ENCODE measurements at places on chromosomes 6 and 20.

DNA sequence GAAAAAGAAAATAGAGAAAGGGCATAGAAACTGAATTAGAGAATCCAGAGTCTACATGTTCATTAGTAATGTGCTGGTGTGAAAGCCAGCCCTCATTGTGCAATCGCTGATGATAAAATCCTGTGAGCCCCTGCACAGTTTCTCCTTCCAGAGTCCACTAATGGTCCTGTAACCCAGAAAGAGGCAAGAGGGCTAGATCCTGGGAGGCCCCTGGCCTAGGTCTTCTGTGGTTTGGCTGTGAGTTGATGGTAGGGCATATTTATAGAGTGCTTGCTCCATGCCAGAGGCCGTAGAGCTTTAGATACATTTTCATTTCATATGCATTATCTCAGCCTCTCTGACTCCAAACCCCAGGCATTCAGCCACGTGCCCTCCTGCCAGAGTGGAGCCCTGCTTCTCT is 94.9 kb upstream of the MTHFD1L start:
- no peak for DNase-seq

GRCh38 chr6:115442323-115442722 is 618.4 kb downstream of the FRK start:
- DNase-seq: no peak

DNA sequence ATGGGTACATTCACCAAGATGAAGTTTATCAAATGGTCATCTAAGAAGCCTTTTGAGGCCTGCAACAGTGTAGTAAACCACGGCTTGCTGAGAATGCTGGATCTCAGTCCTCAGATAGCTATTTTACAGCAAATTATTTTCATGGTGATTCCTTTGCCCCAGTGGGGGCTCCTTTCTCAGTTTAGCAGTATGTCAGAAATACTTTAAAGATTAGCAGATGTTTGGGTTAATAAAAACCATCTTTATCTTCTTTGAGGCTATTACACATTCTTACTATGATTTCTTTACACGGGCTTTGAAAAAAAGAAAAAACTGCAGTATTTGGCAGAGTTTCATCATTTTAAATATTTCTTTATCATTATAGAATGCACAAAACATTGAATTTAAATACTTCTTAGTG is 10.7 kb downstream of the MYLIP start:
- no peak for DNase-seq

GRCh38 chr6:116476002-116476678 is 15.0 kb downstream of the CALHM6 start:
- DNase-seq: no peak

- no peak for DNase-seq
Measured at GRCh38 chr6:169254456-169255316, 1.0 kb upstream of the THBS2 start.

- no peak for DNase-seq
Measured at GRCh38 chr6:140830666-140831065, 1302.1 kb upstream of the GJE1 start.

DNA sequence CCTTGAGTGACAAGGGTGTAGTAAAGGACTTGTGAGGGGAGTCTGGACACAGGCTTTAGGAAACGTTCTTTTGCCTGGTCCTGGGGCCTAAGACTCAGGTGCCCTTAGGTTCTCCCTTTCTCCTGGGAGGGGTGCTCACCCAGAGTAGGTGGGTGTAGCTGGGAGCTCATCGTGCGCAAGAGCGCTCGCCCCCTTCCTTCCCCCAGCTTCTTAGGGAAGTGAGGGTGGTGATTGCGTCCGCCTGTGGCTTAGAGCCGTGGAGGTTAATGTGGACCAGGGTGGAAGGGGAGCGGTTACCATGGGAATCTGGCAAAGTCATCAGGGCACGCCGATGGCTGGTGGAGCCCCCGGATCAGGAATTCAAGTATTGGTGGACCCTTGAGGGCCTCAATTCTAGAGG is 3.3 kb upstream of the AARS2 start:
- no peak for DNase-seq

GRCh38 chr6:29666826-29667130 is 9.9 kb downstream of the MOG start:
- DNase-seq: no peak

- DNase-seq: peak; percentile 40
Measured at GRCh38 chr20:17431621-17432364, 99.4 kb downstream of the BFSP1 start.

DNA sequence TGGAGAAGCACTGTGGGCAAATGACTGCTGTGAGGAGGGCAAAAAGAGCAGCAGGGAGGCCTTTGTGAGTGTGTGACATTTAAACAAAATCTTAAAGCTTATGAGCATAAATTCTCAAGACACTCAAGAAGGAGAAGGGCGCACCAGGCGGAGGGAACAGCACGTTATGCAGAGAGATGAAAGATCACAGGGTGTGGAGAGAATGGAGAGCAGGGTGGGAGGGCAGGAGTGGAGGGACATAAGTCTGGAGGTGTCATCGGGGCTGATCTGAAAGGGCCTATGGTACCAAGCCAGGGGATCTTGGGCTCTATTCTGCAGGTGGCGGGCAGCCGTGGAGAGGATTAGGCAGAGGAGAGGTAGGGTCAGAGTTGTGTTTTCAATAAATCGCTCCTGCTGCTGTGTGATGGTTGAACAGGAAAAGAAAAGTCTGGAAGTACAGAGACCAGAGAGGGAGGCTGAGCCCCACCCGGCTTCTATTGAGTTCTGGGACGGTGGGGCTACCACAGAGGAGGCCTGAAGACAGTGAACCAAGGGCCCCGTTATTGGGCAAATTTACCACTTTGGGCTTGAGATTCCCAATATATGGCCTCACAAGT is 24.3 kb upstream of the DLGAP4 start:
- DNase-seq: no peak

DNA sequence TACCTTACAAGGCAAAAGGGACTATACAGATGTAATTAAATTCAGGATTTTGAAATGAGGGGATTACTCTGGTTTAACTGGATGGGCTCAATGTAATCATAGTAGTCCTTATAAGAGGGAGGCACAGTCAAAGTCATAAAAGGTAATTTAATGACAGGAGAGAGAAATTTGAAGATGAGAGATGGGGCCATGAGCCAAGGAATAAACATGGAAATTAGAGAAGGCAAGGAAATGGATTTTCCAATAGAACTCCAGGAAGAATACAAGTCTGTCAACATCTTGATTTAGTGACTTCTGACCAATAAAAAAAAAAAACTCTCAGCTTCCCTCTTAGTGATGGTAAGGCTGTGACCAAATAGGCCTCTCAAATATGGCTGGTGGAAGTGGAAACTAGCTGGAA is 101.9 kb upstream of the BEND3 start:
- no peak for DNase-seq

- DNase-seq: no peak
Measured at GRCh38 chr6:163427498-163428254, 13.2 kb downstream of the QKI start.

DNA sequence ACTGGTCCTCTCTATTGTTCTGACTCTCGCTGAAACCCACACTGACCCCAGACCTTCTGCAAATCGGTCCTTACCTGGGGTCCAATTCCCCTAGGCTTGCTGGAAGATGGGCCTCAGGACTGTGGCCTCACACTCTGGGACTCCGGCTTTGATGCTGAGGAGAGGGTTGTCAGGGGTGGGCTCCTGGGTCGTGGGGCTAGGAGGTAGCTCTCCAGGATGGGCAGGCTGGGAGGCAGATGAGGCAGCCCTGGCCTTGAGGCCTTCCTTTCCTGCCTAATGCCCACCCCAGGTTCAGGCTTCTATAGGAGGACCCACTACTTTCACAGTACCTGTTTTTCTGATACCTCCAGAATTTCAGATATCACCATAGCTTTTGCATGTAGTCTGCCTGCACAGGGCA is 21.4 kb downstream of the HLA-F start:
- DNase-seq: no peak

DNA sequence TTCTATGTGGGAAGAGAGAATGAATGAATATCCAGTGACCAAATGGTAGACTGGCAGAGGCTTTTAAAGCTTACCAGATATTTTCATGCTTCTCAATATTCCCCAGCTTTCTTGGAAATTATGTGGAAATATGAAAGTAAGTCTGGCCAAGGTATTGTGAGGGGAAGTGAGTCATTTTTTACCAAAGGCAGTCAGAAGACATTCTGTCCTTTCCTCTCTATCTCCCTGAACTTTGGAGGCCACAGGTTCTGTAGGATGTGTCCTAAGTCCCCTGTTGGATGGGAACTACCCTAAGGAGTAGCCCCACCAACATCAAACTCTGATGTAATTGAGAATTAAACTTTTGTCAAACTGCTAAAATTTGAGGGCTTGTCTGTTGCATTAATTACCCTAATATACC is 593.8 kb upstream of the NRSN1 start:
- DNase-seq: no peak

GRCh38 chr6:160420969-160421556 is 72.9 kb downstream of the SLC22A3 start:
- DNase-seq: no peak

DNA sequence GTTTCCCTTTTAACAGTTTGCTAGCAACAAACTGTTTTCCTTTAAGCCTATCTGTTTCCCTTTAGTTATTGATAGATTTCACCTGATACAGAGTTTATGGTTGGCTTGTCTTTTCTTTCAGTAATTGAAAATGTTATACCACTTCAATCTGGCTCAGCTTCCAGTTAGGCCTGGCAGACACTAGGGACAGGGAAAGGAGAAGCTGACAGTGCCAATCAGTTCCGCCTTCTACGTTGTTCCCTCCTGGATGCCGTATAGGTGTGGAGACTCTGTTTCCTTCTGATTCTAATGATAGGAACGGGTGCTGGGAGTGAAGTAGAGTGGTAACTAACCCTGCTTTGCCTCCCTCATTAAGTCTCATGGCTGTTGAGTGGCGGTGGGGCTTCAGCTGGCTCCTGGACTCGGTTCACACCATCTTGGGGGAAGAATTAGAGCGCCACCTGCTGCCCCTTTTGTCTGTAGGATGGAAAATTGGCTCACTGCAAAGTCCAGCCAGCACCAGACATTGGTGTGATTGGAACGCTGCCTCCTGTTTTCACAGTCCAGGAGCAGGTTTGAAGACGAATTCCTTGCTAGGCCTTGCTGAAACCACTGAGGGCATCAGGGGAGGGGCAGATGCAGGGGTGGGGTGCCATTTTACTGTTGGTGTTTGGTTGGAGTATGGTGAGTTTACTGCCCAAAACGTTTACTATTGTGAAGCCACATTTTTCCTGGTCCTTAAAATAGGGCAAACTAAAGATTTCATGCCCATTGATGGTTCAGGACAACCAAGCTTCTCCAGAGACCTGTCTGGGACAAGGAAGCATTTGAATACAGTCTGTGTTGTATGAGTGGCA is 1729.5 kb downstream of the GRIK2 start:
- DNase-seq: no peak

DNA sequence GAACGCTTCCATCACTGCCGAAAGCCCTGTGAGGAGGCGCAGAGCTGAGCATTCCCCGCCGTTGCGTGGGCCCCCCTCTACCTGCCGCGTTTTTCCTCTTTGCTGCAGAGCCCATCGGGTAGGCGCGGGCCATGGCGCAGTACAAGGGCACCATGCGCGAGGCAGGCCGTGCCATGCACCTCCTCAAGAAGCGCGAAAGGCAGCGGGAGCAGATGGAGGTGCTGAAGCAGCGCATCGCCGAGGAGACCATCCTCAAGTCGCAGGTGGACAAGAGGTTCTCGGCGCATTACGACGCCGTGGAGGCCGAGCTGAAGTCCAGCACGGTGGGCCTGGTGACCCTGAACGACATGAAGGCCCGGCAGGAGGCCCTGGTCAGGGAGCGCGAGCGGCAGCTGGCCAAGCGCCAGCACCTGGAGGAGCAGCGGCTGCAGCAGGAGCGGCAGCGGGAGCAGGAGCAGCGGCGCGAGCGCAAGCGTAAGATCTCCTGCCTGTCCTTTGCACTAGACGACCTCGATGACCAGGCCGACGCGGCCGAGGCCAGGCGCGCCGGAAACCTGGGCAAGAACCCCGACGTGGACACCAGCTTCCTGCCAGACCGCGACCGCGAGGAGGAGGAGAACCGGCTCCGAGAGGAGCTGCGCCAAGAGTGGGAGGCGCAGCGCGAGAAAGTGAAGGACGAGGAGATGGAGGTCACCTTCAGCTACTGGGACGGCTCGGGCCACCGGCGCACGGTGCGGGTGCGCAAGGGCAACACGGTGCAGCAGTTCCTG is 693 bp downstream of the FAM50B start:
- no peak for DNase-seq

GRCh38 chr6:24355393-24355792 is 2.5 kb downstream of the DCDC2 start:
- no peak for DNase-seq

DNA sequence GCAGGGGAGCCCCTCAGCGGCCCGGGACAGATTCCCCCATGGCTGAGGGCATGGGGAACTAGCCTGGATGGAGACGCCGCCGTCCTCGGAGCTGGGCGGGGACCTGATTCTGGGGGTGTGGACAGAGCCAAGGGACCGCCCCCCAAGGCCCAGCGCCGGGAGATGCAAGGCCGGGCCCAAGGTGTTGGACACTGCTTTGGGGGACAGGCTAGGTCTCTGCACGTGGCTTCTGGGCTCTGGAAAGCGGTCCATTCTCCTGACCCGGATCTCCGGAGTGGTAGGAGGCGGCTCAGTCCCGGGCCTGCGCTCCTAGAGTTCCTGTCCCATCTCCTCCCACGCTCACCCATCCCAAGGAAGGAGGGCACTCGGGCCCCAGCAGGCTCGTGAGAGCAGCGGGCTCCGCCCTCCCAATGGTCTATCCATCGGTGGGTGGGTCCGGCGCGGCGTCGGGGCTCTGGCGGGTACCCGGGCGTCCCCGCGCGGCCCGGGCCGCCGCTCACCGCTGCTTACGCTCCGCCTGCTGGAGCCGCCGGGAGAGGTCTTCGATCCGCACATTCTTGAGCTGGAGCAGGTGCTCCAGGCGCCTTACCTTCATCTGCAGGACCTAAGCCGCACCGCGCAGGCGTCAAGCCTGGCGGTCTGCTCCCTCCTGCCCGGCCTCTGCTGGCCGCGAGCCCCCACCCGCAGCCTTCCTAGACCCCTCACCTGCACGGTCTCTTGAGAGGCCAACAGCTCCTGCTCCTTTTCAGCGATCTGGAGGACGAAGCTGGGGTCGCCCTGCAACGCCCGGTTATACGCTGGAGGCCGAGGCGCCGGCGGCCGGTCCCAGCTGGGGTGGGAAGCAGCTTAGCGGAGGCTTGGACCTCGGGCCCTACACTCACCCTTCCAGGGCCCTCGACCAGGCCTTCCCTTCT is 3.3 kb downstream of the SPEF1 start:
- peak; percentile 16 for DNase-seq

- no peak for DNase-seq
Measured at GRCh38 chr20:63896264-63897105, 1.6 kb downstream of the DNAJC5 start.

GRCh38 chr20:37285664-37286374 is 3.6 kb upstream of the MANBAL start:
- no peak for DNase-seq

- no peak for DNase-seq
Measured at GRCh38 chr6:13920552-13920951, 4.2 kb upstream of the RNF182 start.

GRCh38 chr6:13813621-13814175 is 659 bp downstream of the MCUR1 start:
- DNase-seq: peak; percentile 39

DNA sequence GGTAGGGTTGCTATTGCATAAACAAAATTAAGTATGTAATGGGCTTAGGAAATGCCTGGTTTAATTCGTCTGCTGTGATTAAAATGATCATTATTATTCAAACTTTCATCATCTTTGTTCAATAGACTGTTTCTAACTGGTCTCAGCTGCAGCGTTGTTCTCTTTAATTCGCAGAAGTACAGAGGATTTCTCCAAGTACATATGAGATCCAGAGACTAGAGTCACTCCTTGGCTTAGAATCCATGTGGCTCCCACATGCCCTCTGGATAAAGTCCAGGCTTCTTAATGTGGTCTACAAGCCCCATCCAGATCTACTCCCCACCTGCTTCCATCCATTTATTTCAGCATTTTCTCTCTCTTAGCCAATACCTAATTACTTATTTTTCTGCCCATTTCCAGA is 1.1 kb upstream of the ZBTB24 start:
- DNase-seq: no peak

GRCh38 chr20:52454660-52455059 is 263.1 kb upstream of the ZFP64 start:
- no peak for DNase-seq

Data from amniotic stem cell (primary cell).